ENCODE measurements at places on chromosomes 7 and 10.

DNA sequence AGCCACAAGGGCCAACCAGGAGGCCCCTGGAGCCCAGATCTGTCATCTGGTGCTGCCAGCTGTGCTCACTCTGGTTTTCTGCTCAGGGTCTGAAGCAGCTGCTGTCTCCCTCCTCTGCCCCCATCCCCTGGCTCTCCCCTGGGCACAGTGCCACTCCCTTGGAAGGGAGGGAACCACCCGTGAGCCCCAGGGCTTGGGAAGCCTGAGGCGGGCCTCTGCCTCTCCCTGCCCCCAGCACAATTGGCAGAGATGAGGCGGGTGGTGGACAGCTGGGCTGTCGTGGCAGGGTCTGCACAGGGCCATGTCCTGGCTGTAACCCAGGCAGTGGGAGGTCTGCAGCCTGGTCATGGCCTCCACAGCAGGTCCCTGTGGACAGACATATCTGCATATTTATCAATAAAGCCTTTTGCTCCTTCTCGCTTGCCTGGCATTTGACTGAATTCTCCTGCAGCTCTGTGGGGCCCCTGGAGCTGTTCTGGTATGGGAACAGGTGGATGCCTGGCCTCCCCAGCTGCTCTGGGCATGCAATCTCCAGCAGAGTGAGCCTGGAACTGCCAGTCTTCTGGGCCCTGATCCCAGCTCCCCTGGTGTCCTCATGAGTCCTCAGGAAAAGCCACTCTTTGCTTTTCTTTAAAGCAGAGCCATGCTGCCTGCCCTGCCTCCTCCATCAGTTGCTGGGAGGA, 1.6 kb upstream of the ANKRD2 start:
- DNase-seq = no peak

DNA sequence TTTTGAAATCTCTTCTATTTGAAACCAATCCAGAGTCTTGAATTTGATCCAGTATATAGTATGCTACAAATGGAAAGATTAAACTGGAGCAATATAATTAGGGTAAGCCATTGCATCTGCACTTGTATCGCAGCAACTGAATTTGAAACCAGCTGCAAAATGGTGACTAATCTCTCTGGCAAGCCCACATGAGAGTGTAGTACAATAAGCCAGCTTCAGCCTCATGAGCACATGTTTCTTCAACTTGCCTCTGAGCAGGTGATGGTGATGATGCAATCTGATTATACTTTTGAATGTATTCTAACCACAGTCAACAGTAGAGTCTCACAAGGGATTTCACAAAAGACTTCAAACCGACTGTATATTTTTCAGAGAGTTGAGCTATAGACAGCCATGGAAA, 829 bp upstream of the RPA3 start:
- no peak for DNase-seq

DNA sequence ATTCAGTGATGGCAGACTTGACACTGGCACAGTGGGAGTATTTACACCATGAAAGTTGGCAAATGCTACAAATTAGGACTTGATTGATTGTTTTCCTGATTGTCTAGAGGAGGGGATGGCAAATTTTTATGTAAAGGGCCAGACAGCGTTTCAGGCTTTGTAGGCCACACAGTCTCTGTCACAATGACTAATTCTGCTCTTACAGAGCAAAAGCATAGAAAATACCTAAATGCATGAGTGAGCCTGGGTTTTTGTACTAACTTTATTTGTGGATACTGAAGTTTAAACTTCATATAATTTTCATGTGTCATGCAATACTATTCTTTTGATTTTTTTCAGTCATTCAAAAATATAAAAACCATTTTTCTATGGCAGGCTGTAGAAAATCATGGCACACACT, 9.0 kb upstream of the ARMS2 start:
- DNase-seq = no peak

DNA sequence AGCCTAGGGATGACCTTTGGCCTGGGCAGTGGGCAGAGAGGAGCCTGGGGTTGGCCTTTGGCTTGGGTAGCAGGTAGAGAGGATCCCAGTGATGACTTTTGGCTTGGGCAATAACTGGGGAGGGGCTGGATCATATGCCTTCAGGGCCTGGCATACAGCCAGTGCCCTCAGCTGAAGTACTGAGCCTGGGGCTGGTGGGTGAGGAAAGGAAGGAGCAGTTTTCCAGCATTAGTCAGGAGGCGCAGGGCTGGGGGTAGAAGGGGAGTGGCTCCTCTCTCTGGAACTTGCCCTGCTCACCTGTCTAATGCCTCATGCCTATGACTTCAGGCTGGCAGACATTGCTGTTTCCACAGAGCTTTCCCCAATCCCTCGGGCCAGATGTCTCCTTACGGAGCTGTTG, 15.2 kb upstream of the COMTD1 start:
- no peak for DNase-seq

- no peak for DNase-seq
Measured at GRCh38 chr10:26064106-26064505, 130.1 kb downstream of the MYO3A start.

- no peak for DNase-seq
Measured at GRCh38 chr10:93752761-93753160, 5.0 kb upstream of the LGI1 start.

GRCh38 chr7:148265896-148266295, 324.7 kb upstream of the C7orf33 start:
- DNase-seq = no peak

GRCh38 chr10:62830679-62831078, 14.5 kb upstream of the EGR2 start:
- no peak for DNase-seq

- no peak for DNase-seq
Measured at GRCh38 chr10:49359349-49360270, 36.3 kb downstream of the DRGX start.

- DNase-seq = no peak
Measured at GRCh38 chr7:152392254-152392653, 43.5 kb downstream of the KMT2C start.

GRCh38 chr10:96212911-96213310, 58.5 kb downstream of the BLNK start:
- DNase-seq = no peak

- no peak for DNase-seq
Measured at GRCh38 chr7:26583094-26583648, 281.2 kb downstream of the SKAP2 start.

GRCh38 chr10:80924063-80924952, 386.6 kb downstream of the SH2D4B start:
- DNase-seq = no peak

DNA sequence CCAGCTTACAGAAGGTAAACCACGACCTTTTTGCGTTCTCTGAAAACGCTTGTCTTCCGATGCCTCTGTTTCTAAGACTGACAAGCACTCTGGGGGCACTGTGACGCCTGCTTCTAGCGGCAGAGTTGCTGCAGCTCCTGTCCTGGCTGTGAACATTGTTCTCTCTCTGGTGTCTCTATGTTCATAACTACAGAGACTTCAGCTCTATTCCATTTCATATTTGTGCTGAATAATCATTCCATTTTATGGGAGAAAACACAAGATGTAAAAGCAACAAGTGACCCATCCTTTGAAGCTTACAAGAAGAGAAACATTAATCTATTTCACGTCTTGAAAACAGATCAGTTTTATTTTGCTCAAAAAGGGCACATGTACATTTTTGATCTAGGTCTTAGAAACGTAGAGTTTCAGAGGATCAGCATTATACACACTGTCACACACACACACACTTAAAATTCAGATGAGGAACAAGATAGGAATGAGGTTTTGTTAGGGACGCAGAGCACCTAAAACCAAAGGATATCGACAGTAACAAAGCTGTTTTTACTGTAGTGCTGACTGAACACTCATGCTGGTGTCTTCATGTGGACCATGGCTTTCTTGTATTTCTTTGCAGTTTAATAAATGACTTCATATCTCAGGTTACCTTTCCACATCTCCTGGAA, 3.0 kb downstream of the IKZF1 start:
- DNase-seq = no peak

- DNase-seq = no peak
Measured at GRCh38 chr7:65953001-65953720, 28.9 kb downstream of the GUSB start.

DNA sequence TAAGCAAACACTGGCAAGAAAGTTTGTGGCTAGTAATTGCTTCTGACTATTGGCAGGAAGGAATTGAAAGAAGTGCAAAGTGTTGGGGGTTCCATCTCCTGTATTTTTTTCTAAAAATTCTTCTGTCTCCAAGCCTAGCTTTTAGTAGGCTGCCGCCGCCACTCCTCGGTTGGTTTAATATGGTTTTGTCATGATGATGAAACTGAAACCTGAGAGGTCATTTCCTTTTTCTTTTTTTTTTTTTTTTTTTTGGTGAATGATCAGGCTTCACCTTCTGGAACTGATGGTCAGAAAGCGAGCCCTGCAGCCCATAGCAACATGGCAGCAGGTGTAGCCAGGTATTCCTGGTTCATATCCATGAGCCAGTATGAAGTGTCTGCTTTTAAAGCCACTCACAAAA, 75.3 kb upstream of the AGBL3 start:
- DNase-seq = no peak

DNA sequence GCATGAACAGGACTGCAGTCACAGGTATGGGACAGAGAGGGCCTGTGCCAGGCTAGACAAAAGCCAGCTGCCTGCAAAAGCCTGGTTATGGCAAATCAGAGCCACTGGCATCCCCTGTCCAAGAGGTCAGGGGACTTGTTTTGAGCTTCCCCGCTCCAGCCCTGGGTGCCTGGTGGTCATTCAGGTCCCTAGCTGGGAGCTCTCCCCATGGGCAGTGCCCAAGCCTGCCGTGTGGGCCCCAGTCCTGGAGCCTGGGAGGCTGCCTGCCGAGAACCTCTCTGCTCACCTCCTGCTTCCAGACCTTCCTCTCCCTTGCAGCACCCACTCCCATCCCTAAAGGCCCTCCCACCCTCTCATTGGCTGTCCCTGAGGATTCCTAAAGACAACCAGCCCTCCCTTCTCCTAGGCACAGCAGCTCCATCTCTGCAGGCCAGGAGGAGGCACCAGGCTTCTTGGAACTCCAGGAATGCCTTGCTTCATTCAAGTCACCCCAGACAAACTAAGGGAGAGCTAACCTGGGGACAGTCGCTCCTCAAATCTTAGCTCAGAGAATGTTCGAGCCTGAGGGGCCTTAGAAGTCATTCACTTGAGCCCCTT, 150.6 kb downstream of the C10orf105 start:
- DNase-seq = no peak

DNA sequence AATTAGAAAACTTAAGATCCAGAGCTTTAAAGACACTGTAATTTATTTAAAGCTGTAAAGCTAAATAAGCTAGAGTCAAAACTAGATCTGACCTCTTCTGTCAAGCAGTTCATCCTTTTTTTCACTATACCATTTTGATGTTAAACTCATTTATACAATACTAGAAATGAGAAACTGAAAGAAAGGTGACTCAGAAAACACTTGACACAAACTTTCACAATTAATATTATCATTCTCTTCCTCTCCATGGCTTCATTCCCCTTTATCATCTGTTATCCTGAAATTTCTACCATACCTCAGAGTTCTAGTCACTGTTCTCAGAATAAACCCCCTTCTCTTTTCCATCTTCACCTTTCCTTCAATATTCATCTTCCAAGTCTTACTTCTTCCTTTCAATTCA, 1.3 kb downstream of the FIGNL1 start:
- DNase-seq = no peak

DNA sequence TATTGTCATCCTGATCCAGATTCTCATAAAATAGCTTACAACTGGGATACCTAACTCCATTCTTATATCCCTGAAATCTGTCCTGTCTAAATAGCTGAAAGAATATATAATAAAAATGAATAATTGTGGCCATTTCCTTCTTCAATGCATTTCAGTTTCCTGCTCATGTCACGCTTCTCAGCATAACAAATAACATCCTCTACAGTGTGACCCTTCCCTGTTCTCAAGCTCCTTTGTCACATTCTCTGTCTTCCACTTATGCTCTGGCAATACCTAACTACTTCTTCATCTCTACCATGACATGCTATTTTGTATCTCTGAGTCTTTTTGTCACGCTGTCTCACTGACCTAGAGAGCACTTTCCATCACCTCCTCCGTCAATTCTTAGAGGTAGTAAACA, 884.1 kb upstream of the LRRTM3 start:
- DNase-seq = no peak

GRCh38 chr7:112550468-112551060, 69.8 kb downstream of the LSMEM1 start:
- no peak for DNase-seq

GRCh38 chr7:30869794-30870611, 41.6 kb upstream of the AQP1 start:
- DNase-seq = no peak

DNA sequence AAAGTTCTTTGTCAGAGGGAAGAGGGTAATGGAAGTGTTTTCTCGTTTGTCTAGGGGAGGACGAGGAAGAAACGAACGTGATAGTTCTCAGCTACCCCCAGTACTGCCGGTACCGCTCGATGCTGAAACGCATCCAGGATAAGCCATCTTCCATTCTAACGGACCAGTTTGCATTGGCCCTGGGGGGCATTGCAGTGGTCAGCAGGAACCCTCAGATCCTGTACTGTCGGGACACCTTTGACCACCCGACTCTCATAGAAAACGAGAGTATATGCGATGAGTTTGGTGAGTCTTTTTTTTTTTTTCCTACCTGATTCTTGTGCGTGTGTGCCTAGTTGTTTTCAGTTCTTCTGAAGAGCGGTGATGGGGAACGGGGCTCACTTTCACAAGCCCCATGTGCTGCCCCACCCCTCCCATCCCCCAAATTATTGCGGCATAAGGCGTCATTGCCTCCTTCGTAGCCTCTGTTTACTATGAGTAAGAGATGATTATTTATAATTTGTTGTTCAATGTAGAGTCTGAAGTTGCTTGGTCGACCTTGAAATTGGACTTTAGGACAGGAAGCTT, 98.6 kb downstream of the ARID5B start:
- DNase-seq = no peak

GRCh38 chr10:35526746-35527145, 78.4 kb upstream of the GJD4 start:
- DNase-seq = no peak

- DNase-seq = no peak
Measured at GRCh38 chr10:17147884-17148489, 18.4 kb upstream of the CUBN start.

- no peak for DNase-seq
Measured at GRCh38 chr7:151089893-151090730, 3.8 kb downstream of the AGAP3 start.

DNA sequence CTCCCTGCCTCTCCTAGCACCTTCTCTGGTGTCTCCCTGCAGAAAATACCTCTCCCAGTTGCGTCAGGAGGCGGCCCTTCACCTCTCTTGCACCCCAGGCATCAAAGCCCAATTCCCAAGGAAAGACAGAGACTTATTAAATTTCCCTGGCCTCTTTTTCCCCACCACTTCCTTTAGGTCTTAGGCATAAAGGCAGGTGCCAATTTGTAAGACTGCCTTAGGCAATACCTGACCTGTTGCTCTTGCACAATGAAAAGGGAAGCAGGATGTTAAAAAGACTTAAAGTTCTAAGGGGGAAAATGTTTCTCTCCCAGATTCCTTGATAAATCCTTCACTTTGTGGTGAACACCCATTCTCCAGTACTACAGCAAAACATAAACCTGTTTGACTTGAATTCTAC, 186.7 kb downstream of the SLC25A13 start:
- no peak for DNase-seq

Data from activated T-helper 1 cell treated with anti-CD3 and anti-CD28 coated beads, Interleukin-2, amount 50 U/mL, for 16 hours (primary cell).